ENCODE measurements at places on chromosomes 11 and 22. TPM values are rescaled to one million over a fixed set of nuclear protein-coding genes. Genes with fewer than 3 reads are reported as not detected.
A peak's percentile ranks its signal among the peaks of the same experiment; 100 is the strongest.

GRCh38 chr22:17764036-17764435, 10.2 kb downstream of the BID start:
- DNase-seq: no peak

- DNase-seq: no peak
Measured at GRCh38 chr22:32846780-32847491, 45.4 kb downstream of the TIMP3 start.

- DNase-seq: no peak
Measured at GRCh38 chr11:13329670-13330356, 52.2 kb downstream of the BMAL1 start.

DNA sequence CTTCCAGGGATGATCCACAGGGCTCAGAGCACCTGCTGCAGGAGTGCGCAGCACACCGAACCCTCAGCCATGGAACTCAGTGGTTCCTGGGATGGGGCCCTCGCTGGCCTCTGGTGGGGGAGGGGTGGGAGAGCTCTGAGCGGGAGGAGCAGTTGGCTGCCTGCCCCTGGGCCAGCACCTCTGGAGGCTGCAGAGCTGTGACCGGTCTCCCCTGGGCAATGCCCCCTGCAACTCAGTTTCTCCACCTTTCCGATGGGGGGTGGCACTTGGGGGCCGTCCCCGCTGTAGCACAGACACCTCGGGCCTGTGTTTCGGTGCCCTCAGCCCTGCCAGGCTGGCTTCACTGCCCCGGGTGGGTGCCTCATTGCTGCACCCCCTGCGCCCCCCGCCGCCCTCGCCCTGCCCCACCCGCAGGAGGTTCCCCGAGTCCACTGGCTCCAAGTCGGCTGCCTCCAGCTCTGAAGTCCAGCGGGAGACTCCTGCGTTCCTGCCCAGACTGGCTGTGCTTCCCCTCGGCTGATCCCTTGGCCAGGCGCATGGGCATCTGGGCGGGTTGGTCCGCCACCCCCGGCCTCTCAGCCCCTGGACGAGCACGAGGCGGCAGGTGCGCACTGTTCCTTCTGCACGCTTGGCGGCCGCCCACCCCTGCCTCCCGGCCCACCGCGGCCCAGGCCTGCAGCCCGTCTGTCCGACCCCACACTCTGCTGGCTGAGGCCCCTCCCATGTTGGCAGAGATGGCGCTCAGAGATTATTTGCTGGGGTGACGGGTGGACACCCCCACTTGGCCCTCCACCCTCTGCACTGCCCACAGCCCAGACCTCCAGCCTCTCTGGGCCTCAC, 1.8 kb downstream of the MUC6 start:
- no peak for DNase-seq

GRCh38 chr11:12223771-12224536, 113.6 kb downstream of the MICAL2 start:
- DNase-seq: no peak

- no peak for DNase-seq
Measured at GRCh38 chr11:34317036-34317360, 40.8 kb downstream of the ABTB2 start.

DNA sequence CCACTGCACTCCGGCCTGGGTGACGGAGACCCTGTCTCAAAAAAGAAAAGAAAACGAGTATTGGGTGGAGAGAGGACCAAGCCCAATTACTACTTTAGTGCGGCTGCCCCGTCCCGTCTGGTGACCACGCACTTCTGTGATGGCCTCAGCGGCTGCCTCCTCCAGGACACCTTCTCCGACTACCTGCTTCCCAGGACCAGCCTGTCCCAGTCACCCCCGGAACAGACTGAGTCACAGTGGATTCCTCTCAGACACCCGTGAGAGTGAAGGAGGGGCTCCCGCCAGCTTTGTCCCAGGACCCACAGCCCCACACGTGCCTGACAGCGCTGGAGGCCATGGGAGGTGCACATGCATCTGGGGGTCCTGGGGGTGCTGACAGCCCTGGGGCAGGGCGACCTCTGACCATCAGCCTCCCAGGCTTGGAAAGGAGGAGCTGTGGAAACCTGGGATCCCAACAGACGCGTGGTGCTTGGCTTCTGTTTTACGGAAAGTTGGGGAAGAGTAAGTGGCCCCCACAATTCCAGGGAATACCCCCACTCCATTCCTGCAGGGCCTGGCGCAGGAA, 4.8 kb downstream of the DRD4 start:
- DNase-seq: no peak

DNA sequence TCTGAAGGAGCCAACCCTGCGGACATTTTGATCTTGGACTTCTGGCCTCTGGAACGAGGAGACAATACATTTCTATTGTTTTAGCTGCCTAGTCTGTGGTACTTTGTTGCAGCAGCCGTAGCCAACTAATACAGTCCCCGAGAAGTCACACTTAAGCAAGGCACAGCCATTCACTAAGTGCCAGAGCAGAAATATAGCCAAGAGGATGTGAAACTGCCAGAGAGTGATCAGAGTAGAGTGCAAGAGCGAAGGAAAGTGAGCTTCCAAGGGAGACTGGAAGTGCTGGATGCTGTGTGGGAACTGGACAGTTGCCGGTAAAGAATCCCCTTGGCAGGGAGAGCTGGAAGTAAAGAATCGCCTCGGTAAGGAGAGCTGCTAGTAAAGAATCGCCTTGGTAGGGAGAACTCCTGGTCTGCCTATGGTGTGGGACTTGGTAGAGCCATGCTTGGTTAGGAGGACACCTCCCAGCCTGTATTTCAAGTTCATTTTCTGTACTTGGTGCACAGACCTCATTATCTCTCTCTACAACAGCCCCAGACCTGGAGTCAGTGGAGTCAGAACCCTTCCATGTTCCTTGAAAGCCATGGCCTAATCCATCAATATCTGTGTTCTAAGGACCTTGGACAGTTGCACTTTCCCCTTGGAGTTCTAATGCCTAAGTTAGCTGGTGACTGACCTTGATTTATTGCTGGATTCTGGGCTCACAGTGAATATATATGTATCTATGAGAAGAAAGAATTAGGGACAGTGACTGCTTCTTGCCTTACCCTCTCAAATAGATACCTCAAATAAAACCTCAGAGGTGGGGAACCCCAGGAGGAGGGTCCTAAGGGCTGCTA, 162.1 kb downstream of the LDLRAD3 start:
- DNase-seq: no peak

- DNase-seq: no peak
Measured at GRCh38 chr11:60835534-60835846, 6.4 kb upstream of the CCDC86 start.

GRCh38 chr11:115257678-115258077, 246.5 kb downstream of the CADM1 start:
- DNase-seq: no peak

DNA sequence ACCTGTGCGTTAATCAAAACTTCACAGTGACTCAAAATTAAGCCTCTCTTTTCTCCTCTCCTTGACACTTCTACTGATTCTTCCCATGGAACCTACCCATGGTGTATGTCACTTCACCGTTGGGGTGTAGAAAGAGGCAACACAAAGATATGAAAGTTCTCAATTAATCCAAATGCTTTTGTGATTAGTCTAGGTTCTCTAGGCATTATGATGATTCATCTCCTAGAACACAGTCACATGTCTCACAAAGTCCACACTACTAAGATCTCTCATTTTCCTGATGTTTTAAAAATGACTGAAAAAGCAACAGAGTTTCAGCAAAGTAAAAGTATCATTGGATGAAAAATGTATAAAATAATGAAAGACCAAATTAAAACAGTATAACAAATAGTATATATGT, 13.7 kb upstream of the SCGB2A2 start:
- DNase-seq: no peak

DNA sequence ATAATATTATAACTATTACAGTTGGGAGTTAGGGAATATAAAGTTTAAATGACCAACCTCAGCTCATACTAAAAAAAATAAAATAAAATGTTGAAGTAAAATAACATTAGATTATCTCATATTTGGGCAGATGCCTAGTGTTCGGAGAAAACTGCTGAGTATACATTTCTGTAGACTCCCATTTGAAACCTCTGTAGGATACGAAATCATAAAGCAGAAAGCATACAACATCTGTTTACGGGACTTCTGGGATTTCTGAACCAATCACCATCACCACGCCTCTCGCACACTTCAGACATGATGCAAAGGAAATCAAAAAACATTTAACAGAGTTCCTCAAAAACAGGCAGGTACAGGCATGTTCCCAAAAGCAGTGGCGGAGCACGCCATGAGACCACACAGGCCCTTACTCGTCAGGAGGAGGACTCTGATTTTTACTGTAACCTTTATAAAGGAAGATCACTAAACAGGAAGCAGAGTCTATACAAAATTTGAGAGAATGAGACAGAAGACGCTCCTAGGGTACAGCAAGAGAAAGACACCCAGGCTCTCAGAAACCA, 8.6 kb downstream of the ZNF195 start:
- DNase-seq: no peak

DNA sequence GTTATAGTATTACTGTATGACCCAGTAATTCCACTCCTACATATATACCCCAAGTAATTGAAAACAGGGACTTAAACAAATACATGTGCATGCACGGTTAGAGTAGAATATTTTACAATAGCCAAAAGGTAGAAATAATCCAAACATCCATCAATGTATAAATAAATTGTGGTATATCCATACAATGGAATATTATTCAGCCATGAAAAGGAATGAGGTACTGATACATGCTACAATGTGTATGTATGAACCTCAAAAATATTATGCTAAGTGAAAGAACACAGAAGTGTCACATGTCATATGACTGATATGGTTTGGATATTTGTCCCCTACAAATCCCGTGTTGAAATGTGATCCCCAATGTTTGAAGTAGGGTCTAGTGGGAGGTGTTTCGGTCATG, 560.8 kb upstream of the LARGE1 start:
- no peak for DNase-seq

GRCh38 chr22:21761994-21762680, 26.5 kb upstream of the YPEL1 start:
- DNase-seq: peak; percentile 37

DNA sequence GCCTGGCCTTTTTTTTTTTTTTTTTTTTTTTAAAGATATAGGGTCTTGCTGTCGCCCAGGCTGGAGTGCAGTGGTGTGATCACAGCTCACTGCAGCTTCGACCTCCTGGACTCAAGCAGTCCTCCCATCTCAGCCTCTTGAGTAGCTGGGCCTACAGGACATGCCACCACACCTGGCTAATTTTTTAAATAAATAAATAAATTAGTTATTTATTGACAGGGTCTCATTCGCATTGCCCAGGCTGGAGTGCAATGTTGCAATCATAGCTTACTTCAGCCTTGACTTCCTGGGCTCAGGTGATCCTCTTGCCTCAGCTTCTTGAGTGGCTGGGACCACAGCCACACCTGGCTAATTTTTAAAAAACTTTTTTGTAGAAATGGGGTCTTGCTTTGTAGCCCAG, 10.5 kb downstream of the AP2A2 start:
- DNase-seq: no peak

DNA sequence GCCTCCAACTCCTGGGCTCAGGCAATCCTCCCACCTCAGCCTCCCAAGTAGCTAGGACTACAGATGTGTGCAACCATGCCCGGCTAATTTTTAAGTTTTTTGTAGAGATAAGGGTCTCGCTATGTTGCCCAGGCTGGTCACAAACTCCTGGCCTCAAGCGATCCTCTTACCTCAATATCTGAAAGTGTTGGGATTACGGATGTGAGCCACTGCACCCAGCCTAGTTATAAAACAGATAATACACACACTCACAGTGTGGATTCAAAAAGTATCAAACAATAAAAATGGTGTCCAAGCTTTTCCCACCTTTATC, 377 bp upstream of the CCDC188 start:
- DNase-seq: no peak

- no peak for DNase-seq
Measured at GRCh38 chr11:75508051-75508561, 17.6 kb downstream of the GDPD5 start.

- DNase-seq: peak; percentile 54
Measured at GRCh38 chr11:69470793-69471728, 10.4 kb upstream of the LINC01488 start.

DNA sequence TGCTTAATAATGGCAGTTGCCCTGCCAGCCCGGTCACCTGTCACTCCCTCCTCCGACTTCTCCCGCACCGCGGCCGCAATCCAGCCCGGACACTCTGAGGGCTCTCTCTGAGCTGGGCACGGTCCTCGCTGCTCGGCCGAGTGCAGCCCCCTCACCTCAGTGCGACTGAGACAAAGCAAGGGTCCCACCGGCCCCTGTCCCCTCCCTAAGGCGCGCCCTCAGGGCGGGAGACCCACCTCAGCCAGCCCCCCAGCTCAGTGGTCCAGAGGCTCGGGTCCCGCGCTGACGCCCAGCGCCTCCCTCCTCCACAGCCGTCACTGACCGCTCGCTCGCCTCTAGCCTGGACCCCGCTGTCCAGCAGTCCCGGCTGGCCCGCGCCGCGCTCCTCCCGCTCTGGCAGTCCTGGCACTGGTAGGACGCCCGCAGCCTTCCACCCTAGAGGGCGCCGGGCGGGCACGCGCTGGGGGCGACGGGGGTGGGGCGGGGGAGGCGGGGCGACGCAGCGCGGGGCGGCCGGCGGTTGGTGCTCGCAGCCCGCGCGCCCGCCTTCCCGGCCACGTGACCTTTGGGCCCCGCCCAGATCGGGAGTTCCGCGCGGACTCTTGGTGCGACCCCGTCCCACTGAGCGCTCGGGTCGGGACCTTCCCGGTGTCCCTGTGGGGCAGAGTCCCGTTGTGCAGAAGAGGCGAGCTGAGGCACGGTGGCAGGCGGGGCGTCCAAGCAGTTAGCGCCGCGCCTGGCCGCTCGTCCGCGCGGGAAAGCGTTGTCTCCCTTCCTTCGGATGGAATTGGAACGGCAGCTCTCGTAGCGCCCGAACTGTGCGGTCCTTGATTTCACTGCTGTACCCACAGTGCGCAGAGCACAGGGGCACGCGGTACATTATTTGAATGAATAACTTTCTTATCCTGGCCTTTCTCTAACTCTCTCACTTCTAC, 7.8 kb upstream of the L3MBTL2 start:
- DNase-seq: peak; percentile 94

GRCh38 chr11:126662035-126662790, 306.7 kb downstream of the ST3GAL4 start:
- no peak for DNase-seq

DNA sequence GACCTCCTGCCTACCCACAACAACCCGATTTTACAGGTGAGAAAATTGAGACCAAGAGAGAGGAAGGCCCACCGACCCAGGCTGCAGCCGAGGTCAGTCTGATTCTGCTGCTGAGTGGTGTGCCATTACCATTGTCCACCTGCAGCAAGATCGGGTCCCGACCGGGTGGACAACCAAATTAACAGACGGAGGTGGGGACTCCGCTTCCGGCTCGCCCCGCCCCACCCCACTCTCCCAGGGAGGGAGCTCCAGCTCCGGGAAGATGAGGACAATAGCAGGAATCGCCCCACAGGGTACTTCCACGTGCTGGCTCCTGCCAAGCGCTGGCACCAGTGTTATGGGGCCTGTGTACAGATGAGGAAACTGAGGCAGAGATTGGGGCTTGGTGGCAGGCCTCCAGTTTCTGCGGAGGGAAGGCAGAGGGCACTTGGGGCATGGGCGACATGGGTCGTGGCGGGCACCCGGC, 425 bp upstream of the KDELR3 start:
- DNase-seq: peak; percentile 56

- peak; percentile 76 for DNase-seq
Measured at GRCh38 chr22:46078241-46079092, 71.9 kb upstream of the PPARA start.

GRCh38 chr11:75337195-75337654, 14.2 kb downstream of the ARRB1 start:
- DNase-seq: no peak

- DNase-seq: peak; percentile 53
Measured at GRCh38 chr22:48849963-48850657, 977.6 kb downstream of the BRD1 start.

The MTCH2 gene
- total RNA-seq: 47.1 TPM

The AIFM3 gene
- total RNA-seq: 6.3 TPM

The GLYAT gene
- total RNA-seq: not detected

The IGLL1 gene
- not detected for total RNA-seq

The NDUFS8 gene
- total RNA-seq: 75.4 TPM

The MPZL2 gene
- 7.7 TPM for total RNA-seq

The TSPAN18 gene
- 19.2 TPM for total RNA-seq

The NPTXR gene
- total RNA-seq: 6.7 TPM
